ENCODE measurements at places on chromosomes 3 and 15. TPM values are rescaled to one million over a fixed set of nuclear protein-coding genes. Genes with fewer than 3 reads are reported as not detected.

- DNase-seq, result no peak
Observed at GRCh38 chr3:161142486-161142885, 37.3 kb upstream of the B3GALNT1 start.

GRCh38 chr3:49775538-49775937, 10.8 kb downstream of the IP6K1 start:
- DNase-seq, result peak; percentile 55

DNA sequence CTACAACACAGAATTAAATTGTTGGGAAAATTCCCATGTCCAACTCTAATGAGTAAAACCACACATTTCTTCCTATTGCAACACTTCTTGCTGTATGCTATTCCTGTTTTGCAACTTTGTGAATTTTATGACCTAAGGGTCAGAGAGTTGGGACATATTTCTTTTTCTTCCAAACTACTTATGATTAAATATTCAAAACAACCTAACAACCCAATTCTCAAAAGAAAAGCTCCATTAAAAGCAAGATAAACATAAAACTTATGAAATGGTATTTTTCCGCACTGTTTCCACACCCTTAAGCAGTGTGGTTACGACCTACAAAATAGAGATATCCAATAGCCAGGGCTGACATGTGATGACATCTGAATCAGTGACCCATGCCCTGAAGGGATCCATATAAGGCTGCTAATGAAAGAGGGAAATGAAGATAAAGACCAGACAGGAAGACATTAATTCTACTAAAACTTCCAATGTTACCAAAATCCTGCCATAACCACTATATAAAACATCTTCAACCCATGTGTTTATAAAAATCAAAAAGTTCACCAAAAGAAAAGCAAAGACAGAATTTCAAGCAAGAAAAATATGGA, 45.6 kb downstream of the DMXL2 start:
- DNase-seq, result no peak

The PRR20G gene
- not detected for total RNA-seq

The ITIH3 gene
- 0.45 TPM for total RNA-seq

DNA sequence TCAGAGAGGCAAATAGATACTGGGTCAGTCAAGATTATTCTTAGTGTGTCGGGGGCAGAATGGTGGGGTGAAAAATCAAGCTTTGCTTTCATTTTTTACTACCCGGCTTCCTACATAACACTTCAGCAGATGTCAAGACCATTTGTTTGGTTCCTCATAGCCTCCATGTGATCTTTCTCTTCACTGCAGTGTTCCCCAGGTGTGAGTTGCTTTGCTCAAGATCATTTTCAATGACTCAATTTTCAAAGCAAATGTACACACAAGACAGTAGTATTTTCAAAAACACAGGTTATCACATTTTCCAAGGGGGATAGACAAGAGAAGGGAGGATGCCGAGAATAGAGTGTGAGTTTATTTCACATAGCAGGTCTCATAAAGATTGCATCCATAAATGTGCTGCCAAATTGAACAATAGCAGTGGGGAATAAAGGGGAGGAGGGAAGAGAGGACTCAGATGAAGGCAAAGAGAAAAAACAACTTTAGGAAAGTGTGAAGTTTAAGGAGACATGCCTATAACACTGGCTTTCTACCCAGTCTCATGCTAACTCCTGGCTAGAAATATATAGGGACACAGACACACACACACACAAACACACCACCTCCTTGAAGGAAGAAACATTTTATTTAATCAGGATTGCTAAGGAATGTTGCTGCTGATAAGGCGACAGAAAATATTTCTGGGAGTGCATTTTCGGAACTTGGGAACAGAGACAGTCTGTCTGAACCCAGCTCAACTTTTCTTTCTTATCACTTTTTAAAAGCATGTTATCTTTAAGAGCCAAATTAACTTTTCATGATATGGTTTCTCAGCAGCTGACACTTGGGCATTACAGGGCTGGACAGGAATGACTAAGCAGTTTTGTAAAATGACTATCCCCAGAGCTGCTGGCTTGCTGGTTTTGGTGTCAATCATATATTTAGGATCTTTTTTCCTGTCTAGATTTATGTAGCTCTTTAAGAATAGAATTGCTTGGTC, 402.4 kb downstream of the RBMS3 start:
- no peak for DNase-seq

The FOXB1 gene
- 0.91 TPM for total RNA-seq

The DNAH12 gene
- 1.7 TPM for total RNA-seq

The CTXND1 gene
- 7.3 TPM for total RNA-seq

The RTP3 gene
- total RNA-seq, result not detected

DNA sequence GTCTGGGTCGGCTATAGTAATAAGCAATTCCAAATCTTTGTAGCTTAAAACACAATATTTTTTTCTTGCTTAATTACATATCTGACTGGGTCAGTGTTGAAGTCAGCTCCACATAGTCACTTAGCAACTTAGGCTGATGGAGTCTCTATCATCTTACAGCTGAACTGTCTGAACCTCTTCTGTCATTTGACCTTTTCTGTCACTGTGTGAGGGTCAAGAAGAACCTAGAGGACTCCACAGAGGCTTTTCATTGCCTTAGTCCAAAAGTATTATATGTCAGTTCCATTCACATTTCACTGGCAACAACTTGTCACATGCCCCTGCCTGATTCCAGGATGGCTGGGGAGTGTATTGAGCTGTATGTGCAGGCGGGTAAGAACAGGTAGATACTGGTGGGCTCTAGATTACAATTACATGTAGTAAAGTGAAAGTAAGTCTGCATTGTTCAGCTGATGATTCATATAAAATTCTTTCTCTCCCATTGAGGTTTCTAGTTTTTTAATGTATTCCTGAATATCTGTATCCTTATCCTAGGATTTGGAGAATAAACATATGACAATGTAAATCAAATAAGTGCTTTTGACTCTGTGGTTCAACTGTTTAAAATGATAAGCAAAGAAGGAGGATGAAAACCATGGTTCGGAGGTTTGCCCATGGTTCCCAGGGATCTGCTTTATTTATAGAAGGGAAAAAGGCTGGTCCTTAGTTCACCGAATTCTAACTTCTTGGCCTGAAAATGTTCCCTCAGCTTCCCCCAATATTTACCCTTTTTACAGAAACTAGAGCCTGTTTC, 5.8 kb upstream of the ARPP21 start:
- no peak for DNase-seq

- no peak for DNase-seq
Observed at GRCh38 chr3:128794067-128794768, 68.2 kb downstream of the RAB7A start.
